ENCODE measurements at places on chromosomes 13 and 19.

GRCh38 chr13:75870397-75870903 is 234.3 kb downstream of the LMO7 start:
- DNase-seq = peak; percentile 53

DNA sequence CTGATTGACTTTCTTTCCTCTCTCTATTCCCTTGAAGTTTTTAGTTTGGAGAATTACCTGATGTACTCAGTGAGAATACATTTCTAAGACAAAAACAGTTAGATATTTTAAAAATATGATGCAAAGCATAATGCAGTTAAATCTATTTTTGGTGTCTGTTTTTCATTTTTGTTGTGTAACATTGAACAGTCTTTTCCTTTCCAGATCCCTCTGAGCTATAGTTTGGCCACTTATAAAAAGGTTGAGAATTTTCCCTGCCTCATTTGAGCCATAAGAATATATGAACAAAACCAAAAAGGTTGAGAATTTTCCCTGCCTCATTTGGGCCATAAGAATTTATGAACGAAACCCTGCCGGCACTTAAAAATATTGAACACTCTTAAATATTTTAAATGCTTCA is 57.0 kb upstream of the IPO5 start:
- no peak for DNase-seq

DNA sequence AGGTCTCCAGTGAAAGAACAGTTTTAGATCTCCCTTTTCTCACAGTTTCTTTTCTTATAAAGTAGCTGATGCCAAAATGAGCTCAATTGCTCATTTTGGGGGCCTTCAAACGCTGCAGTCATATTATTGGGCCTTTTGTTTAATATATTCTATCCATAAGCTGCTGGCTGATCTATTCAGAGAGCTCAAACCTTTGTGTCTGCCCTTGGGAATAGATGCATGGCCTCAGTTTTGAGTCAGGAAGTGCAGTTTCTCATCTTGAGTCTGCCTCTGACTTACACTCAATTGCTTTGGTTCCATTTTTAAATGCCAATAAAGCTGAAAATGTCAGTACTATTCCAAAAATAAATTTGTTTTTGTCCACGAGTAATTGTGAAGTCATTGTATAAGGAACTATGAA is 468.9 kb downstream of the KLF12 start:
- DNase-seq = no peak

GRCh38 chr13:59890054-59890453 is 273.7 kb downstream of the DIAPH3 start:
- no peak for DNase-seq

DNA sequence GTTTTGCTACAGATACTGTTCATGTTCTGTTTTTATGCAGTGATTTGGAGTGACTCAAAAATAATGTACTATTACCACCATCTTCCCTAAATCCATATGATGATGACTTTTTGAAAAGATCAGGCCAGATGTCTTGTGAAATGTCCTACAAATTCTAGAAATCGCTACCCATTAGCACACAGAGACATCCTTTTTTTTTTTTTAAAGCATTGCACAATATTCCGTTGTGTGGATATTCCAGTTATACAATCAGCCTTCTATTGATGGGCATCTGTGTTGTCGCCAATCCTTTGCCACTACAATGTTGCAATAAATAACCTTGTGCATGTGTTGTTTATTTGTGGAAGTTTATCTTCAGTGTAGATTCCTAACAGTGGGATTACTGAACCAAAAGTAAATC is 24.5 kb downstream of the ZDHHC20 start:
- no peak for DNase-seq

DNA sequence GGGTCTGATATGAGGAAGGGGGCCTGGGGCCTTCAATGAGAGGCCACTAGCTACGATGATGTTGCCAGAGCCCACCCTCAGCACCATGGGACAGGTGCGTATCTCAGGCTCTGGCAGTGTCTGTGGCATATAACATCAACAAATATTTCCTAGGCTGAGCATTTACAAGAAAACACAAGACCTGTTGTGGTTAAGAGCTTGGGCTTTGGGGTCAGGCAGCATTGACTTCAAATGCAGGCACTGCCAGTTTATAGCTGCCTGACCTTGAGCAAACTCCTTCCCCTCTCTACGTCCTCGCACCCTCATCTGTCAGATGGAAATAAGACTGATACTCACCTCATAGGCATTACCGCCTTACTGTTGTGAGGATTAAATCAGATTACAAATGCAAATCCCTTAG is 156.0 kb downstream of the KATNAL1 start:
- DNase-seq = no peak

- peak; percentile 62 for DNase-seq
Observed at GRCh38 chr13:98405107-98405571, 171.8 kb downstream of the STK24 start.

DNA sequence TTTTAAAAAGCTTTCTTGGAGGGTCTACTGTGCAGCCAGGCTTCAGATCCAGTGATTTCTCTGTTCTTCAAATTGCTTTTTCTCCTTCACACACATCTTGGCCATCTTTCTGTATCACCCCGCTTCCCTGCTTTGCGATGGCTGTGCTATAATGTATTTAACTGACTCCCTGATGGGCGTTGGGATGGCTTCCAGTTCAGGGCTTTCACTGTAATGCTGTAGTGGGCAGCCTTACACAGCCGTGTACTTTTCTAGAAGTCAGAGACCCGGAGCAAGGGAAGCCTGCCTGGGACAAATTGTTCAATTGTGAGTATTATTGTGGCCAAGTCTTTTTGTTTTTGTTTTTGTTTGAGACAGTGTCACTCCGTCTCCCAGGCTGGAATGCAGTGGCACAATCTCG is 19.4 kb upstream of the PAK4 start:
- DNase-seq = peak; percentile 8

DNA sequence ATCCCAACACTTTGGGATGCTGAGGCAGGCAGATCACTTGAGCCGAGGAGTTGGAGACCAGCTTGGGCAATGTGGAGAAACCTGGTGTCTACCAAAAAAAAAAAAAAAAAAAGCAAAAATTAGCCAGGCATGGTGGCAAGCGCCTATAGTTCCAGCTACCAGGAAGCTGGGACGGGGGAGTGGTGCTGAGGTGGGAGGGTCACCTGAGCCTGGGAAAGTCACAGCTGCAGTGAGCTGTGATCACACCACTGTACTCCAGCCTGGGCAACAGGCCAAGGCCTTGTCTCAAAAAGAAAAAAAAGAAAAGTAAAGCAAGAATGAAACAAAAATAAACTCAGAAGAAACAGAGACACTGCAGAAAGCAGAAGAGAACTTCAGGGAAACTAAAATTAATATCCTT is 31.6 kb downstream of the MTRF1 start:
- no peak for DNase-seq

GRCh38 chr19:29965492-29965891 is 23.5 kb downstream of the URI1 start:
- no peak for DNase-seq

GRCh38 chr19:43464134-43464775 is 1.2 kb downstream of the LYPD3 start:
- DNase-seq = no peak

- peak; percentile 55 for DNase-seq
Observed at GRCh38 chr19:5690955-5691821, 1.1 kb downstream of the RPL36 start.

- DNase-seq = no peak
Observed at GRCh38 chr19:56643460-56643955, 549 bp downstream of the SMIM17 start.

DNA sequence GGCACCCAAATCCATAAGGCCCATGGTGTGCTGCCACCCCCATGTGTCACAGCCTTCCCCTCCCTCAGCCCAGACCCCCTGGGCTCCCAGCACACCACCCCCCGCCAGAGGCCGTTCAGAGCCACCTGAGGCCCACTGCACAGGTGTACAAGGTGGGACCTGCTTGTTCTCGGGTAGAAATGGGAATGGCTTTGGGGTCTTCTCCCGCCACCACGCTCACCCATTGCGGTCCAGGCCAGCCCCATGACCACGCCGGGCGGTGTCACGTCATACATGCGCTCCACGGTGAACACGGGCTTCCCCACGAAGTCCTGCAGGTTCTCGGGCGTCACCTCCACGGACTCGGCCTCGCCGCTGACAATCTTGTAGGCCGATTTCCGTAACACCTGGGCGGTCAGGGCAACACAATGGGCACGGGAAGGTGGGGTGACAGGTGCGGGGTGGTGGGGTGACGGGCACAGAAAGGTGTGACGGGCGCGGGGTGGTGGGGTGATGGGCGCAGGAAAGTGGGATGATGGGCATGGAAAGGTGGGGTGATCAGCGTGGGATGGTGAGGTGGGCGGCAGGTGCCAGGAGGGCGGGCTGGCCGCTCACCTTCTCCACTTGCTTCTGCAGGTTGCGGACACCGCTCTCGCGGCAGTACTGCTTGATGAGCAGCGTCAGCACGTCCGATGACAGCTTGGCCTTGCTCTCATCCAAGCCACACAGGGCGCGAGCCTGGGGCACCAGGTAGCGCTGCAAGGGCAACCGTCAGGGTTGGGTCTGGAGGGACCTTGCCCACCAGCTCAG is 4.3 kb downstream of the RPL36 start:
- DNase-seq = no peak

DNA sequence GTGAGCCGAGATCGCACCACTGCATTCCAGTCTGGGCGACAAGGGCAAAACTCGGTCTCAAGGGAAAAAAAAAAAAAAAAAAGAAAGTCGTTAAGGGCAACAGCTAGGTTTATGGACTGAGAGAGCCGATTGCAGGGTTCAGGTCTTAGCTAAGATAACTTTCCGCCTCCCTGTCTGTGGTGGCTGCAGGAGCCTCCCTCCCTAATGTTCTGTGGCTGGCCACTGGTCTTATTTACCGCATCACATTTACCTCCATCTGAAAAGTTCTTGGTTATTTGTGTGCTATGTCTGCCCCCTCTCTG is 722 bp upstream of the CRTC1 start:
- no peak for DNase-seq

- peak; percentile 39 for DNase-seq
Observed at GRCh38 chr19:1253514-1254080, 5.2 kb downstream of the MIDN start.

GRCh38 chr19:41575998-41576397 is at the start of gene CEACAM21:
TSS of gene CEACAM21 (plus strand) at chr19:41576166. CDS start at chr19:41576275, 109 bp downstream.
- DNase-seq = no peak

DNA sequence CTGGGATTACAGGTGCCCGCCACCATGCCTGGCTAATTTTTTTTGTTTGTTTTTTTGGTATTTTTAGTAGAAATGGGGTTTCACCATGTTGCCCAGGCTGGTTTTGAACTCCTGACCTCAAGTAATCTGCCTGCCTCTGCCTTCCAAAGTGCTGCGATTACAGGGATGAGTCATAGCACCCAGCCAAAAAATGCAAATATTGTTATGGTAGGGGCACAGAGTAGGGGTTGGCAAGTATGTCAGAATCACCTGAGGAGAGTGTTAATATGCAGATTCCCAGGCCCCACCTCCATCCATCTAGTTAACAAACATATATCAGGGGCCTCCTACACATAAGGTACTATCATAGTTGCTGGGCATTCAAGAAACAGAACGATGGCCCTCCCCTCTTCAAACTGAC is 44.7 kb downstream of the VAV1 start:
- DNase-seq = no peak

GRCh38 chr13:43232144-43232872 is 208.9 kb downstream of the DNAJC15 start:
- no peak for DNase-seq

DNA sequence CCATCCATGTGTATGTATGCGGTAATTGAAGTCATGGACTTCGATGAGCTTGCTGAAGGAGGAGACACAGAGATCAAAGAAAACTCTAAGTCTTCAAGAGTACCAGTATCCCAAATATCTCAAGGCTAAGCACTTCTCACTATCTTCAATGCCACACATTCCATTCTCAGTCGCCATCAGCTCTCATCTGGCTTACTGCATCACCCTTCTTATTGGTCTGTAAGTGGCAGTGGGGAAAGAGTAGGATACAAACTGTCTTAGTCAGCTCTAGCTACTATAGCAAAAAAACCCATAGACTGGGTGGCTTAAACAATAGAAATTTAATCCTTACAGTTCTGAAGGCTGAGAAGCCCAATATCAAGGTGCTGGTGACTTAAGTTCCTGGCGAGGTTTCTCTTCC is 218.7 kb downstream of the POSTN start:
- no peak for DNase-seq

- DNase-seq = no peak
Observed at GRCh38 chr13:33250609-33251008, 34.9 kb downstream of the STARD13 start.

DNA sequence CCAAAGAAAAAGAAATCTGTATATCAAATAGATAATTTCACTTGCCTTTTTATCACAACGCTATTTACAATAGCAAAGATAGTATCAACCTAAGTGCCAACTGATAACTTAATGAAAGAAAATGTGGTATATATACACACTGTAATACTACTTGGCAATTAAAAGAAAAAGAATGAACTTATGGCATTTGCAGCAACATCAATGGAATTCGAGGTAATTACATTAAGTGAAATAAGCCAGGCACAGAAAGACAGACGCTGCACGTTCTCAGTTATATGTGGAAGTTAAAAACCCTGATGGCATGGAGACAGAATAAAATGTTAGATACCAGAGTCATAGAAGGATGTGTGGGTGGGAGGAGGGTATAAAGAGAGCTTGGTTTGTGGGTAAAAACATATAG is 1260.5 kb upstream of the PCDH9 start:
- DNase-seq = no peak

DNA sequence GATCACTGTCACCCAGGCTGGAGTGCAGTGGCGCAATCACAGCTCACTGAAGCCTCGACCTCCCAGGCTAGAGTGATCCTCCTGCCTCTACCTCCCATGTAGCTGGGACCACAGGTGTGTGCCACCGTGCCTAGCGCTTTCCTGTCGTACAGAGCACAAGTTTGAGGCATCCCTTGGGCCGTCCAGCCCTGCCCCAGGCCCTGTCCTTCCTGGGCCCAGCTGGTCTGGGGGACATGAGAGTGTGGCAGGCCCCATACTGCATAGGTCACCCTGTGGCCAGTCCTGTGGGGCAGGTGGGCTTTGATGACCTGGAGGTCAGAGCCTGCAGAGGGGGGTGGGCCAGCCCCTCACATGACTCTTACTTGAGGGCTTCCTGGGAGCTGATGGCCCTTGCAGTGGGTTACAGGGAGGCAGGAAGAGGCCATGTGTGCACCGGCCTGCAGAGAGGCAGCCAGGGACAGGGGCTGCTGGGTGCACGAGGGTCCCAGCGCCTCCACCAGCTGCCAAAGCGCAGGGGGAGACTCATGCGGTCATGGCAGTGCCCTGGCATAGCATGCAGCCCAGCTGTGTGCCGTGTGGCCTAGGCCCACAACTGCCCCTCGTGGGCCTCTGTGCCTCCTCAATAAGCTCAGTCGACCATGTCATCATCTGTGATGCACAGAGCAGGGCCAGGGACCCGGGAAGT is 61.4 kb downstream of the KDM4B start:
- DNase-seq = no peak

GRCh38 chr13:52707375-52707774 is 32.2 kb downstream of the CNMD start:
- no peak for DNase-seq

- DNase-seq = no peak
Observed at GRCh38 chr13:111394211-111394922, 73.9 kb downstream of the TEX29 start.

DNA sequence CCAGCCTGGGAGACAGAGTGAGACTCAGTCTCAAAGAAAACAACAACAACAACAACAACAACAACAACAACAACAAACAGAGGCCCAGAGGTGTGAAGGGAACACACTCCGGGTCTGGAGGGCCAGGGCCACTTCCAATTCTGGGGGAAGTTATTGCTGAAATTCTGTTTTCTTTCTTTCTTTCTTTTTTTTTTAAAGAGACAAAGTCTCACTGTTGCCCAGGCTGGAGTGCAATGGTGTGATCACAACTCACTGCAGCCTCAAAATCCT is 3.5 kb upstream of the CAPS start:
- no peak for DNase-seq

Measured in AG20443 (cell line).